ENCODE measurements at places on chromosomes 11 and 22.

DNA sequence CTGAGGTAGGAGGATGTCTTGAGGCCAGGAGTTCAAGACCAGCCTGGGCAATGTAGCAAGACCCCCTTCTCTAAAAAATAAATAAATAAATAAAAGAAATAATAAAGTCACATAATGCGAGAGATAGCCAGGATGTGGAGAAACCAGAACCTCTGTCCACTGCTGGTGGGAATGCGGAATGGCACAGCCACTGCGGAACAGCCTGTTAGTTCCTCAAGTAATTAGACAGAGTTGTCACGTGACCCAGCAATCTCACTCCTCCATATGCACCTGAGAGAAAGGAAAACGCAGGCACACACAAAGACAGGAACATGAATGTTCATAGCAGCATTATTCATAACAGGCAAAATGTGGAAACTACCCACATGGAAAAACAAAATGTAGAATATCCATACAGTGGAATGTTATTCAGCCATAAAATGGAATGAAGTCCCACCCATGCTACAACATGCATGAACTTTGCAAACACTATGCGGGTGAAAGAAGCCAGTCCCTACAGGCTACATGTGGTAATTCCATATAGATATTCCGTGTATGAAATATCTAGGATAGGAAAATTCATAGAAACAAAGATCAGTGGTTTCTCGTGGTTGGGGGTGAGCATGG lies 27.4 kb downstream of the LIF start:
- DNase-seq = no peak

GRCh38 chr11:103112364-103112763 lies 3.1 kb downstream of the DYNC2H1 start:
- DNase-seq = no peak

GRCh38 chr11:76077575-76078150 lies 128.6 kb downstream of the WNT11 start:
- no peak for DNase-seq

GRCh38 chr11:119742263-119742861 lies 13.4 kb upstream of the NECTIN1 start:
- DNase-seq = peak; percentile 61

GRCh38 chr11:96167787-96168186 lies 175.2 kb downstream of the MAML2 start:
- DNase-seq = no peak

DNA sequence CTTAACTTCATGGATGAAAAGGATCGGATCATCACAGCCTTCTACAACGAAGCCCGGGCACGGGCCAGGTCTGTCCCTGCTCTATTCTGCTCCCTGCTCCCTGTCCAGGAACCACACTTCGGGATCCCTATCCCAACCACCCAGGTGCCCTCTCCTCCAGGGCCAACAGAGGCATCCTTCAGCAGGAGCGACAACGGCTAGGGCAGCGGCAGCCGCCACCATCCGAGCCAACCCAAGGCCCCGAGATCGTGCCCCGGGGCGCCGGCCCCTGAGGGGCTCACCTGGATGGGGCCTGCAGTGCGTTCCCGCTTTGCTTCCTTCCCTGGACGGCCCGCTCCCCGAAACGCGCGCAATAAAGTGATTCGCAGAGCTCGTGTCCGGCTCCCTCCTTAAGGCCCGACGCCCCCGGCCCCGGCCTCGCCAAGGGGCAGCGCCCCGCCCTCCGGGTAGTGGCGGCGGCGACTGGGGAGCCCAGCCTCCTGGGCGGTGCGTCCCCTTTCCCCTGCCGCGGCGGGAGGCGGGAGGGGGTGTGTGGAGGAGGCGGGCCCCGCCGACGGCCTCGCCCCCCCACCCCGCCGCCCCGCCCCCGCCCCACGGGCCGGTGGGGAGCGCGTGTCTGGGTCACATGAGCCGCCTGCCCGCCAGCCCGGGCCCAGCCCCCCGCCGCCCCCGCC lies at the start of gene VEGFB:
Gene VEGFB (plus strand): TSS at position 672 of the 674 bp plus-strand sequence. CDS start 250 bp downstream, outside the sequence.
- DNase-seq = peak; percentile 94

DNA sequence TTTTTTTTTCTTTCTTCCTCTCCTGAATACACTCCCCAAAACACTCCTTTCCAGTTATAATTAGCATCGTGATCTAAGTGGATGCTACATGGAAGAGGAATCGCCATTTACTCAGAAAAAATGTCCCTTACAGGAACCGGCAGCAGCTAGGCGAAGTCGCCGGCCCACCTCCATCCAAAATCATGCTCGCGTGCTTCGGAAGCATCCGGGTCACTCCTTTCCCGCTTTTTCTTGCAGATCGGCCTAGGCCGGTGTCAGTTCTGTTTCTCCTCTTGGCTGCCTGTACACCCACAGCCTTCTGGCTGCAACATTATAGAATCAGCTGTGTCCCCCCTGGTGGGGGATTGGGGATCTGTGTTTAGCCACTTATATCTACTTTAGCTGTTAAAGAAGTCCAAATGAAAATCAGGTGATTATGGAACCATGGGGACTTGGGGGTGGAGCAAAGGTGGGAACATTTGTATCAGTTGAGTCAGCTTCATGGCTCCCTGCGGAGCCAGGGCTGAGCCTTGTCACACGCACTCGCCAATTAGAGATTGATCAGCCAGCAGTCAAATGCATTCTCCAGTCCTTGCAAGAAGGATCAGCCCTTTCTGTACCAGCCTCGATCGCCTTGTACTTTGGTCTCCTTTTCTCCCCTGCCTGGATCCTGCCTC lies 36.3 kb downstream of the ASRGL1 start:
- DNase-seq = no peak

DNA sequence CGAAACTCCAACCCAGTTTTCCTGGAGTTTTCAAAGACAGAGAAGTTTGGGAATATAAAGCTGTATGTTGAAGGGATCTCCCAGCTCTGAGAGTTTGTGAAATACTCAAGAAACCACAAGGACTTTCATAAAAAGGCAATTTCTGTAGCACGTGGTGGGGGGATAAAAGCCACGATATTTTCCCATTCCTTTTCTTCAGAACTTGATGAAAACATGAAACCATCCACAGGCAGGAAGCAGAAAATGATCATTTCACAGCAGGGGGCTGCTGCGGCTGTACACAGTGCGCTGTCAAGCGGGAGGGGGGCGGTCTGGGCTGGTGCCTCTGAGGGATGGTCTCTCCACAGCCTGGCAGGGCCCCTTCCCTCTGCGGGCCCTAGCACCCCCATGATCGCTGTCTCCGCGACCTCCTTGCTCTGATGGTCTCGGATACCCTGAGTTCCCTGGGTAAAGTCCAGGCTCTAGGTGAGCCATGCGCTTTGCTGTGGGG lies 423.2 kb downstream of the MN1 start:
- DNase-seq = no peak

DNA sequence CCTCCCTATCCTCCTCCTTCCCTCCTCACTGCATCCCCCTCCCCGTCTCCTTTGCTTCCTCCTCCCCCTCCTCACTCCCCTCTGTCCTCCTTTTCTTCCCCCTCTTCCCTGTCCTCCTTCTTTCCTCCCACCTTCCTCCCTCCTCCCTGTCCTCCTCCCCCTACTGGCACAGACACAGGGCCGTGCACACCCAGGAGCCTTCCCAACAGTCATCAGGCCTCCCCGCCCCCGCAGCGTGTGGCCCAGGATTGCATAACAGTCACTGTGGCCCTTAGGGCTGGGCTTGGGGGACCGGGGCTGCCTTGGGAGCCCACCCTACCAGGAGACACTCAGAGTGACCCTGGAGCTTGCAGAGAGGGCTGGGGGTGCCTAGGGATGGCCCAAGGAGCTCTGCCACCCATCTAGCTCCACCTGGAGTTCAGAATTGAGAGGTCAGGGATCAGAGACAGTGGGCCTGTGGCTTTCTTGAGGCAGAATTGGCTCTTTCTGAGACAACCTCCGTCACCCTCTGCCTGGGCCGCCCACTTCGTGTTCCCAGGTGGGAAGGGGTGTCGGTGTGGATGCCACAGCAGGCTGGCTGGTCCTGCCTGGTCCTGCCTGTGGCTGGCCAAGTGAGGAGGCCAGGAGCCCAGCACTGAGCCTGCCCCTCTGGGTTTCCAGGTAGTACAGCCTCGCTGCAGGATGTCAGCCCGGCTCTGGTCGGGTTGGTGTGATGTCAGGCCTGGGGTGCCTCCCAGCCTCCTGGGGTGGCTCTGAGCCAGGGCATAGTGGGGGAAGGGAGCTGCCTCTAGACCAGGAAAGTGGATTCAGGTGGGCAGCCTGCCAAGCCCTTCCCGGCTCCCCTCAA lies 1.6 kb downstream of the SPI1 start:
- DNase-seq = peak; percentile 91

DNA sequence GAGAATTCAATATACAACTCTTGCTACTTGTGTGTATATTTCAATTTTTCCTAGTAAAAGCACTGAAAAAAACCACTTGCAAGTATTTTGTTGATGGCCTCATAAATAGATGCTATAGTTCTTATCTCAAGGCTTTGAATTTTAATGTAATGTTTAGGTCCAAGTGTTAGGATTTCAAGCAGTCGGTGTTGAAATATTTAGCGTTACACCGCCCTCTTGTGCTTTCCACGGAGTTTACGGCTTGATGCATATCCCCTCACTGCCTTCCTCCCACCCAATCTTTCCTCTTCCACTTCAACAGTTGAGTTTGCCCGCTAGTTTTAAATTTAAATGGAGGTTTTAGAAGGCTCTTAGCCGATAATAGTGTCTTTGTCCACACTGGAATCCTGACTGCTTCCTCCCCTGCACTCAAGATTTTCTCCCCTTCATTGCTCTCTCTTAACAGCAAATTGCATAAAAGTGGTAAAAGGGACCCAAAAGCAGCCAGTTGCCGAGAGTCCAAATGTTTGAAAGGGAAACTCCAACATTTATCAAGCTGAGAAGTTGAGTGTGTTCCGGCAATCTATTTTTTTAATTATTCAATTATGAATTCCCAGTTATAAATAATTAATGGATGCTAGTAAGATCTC lies 25.9 kb upstream of the HTATIP2 start:
- DNase-seq = no peak

DNA sequence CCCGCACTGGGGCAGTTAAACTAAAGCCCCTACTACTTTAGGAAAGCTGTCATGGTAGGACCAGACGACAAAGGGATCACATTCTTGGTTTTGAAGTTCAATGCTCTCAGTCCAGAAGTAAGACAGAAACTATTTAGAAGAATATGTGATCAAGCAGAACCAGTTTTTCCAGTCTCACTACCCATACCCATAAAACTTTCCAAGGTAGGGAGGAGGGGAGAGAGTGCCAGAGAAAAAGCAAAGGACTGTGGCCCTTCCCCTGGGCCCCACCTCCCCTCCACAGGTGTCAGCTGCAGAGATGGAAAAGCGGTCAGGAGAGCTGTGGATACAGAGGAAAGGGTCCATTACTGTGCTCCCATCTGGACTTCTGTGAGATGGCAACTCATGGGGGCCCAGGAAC lies 587.1 kb downstream of the SOX6 start:
- DNase-seq = no peak

DNA sequence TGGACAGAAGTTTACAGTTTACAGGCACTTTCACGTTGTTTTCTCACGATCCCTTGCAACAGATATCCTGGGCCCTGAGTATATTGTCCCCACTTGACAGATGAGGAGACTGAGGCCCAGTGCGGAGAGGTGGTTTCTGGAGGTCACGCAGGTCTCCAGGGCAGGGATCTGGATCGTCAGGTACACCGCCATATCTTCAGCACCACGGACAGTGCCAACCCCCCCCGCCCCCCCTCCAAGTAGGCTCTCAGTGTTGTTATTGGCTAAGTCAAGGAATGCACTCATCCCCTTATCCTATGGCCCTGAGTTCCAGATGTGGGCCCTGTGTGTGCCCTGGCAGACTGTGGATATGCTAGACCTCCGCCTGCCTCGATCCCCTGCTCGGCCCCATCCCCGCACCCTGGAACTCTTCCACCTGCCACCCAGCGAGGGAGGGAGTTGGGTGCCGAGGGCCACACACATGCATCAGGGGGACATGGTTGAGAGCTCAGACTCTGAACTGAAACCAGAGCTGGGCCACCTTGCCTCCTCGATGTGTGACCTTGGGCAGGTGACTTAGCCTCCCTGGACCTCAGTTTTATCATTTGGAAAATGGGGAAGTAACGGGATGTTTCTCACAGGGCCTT lies 37.5 kb downstream of the MPPED1 start:
- peak; percentile 28 for DNase-seq

DNA sequence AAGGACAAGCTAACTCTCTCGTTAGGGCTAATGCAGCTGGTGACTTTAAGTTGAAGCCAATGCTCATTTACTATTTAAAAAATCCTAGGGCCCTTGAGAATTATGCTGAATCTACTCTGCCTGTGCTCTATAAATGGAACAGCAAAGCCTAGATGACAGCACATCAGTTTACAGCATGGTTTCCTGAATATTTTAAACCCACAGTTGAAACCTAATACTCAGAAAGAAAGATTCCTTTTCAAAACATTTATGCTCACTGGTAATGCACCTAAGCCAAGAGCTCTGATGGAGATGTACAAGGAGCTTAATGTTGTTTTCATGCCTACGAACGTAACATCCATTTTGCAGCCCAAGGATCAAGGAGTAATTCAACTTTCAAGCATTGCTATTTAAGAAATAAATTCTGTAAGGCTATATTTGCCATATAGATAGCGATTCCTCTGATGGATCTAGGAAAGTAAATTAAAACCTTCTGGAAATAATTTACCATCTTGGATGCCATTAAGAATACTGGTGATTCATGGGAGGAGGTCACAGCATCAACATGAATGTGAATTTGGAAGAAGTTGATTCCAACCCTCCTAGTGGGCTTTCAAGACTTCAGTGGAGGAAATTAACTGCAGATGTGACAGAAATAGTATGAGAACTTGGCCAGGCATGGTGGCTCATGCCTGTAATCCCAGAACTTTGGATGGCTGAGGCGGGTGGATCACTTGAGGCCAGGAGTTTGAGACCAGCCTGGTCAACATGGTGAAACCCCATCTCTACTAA lies 14.5 kb downstream of the XNDC1N start:
- no peak for DNase-seq

GRCh38 chr11:109378034-109378433 lies 44.0 kb upstream of the C11orf87 start:
- no peak for DNase-seq

DNA sequence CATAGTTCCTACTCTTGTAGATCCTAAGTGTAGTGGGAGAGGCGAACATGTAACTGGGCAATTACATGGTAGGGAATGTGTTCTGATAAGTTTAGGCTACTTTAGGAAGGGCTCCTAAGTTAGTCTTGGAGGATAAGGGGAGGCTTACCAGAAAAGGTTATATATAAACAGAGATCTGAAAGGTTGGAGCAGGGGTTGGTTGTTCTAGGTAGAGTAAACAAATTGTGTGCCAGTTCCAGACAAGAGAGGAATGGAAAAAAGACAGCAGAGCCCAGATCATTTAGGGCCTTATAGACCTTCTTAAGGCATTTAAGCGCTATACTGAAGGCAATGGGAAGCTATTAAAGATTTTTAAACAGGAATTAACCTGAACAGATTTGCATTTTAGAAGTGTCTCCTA lies 74.4 kb downstream of the TRIM44 start:
- DNase-seq = no peak

DNA sequence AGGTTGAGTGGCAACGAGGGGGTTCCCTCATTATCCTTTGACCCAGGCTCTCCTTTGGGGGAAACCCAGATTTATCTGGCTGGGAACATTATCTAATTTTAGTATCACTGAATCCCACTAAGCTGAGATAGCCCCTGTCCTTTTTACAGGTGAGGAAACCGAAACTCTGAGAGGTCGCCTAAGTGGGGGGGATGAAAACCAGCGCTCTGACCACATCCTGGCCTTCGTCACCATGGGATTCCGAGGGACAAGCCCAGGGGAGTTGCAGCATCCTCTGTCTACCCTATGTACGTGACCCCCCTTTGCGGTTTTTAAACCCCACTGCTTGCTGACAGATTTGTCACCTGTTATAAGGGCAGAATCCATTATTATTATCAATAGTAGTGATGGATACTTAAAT lies 61.0 kb downstream of the ISX start:
- no peak for DNase-seq

Data from spleen (tissue), 13 donors.